ELF-1 (cell line): ENCODE measurements at places on chromosomes 7 and 10.

- DNase-seq = no peak
Observed at GRCh38 chr10:12670004-12670403, 320.7 kb downstream of the CAMK1D start.

DNA sequence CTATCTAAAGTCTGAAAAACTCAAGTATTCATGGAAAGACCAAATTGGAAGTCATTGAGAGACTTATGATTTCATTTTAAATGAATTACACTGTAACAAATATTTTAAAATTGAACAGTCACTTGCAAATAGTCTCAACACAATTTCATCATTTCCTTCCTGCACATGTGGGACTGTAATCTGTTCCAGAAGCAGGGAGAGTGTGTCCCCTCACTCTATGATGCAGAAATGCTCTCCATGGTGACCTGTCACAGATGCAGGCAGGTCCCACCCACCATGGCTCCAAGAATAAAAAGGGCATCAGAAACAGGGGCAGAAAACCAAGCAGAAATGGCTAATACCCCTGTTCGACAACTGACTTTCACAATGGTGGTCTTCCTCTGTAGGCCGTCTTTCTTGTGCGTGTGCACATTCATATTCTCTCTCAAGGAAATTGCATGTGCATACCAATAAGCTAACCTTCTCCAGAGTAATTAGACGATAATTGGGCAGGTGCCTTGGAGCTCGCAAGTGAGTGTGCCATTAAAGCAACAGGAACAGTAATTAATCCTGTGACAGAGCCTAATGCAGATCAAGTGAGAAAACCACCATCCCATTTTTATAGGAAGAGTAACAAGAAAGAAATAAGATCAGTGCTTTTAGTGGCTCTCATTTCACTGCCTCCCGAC is 170.9 kb downstream of the ZMYND11 start:
- no peak for DNase-seq

GRCh38 chr10:69742928-69743602 is 58.6 kb upstream of the COL13A1 start:
- DNase-seq = peak; percentile 70

DNA sequence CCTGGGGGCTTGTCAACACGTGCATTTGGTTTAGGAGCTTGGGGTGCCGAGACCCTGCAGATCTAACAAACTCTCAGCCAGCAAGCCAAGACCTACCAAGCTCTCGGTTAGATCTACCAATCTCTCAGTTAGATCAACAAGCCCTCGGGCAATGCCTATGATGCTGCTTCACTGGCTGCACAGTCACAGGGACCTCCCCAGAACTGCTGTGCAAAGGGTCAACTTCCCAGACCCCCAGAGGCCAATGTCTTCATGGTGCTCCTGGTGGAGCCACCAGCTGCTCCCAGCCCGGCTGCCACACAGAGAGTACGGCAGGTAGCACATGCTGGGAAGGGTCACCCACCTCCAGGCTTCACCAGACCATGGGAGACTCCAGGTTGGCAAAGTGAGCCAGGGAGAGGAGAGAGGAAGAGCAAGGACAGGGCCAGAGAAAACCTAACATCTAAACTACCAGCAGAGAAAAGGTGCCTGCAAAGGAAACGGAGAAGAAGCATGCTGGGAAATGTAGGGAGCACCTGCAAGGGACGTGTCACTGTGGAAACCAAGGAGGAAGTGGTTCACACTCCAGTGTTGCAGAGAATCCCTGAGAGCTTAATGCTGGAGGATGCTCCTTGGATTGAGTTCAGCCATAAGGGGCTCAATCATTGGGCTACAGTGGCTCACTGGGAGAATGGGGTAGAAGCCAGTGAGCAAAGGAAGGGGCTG is 51.5 kb upstream of the GDF10 start:
- no peak for DNase-seq

- DNase-seq = peak; percentile 54
Observed at GRCh38 chr7:84228526-84228925, 33.9 kb upstream of the SEMA3A start.
